ENCODE measurements at places on chromosomes 6 and 20.

DNA sequence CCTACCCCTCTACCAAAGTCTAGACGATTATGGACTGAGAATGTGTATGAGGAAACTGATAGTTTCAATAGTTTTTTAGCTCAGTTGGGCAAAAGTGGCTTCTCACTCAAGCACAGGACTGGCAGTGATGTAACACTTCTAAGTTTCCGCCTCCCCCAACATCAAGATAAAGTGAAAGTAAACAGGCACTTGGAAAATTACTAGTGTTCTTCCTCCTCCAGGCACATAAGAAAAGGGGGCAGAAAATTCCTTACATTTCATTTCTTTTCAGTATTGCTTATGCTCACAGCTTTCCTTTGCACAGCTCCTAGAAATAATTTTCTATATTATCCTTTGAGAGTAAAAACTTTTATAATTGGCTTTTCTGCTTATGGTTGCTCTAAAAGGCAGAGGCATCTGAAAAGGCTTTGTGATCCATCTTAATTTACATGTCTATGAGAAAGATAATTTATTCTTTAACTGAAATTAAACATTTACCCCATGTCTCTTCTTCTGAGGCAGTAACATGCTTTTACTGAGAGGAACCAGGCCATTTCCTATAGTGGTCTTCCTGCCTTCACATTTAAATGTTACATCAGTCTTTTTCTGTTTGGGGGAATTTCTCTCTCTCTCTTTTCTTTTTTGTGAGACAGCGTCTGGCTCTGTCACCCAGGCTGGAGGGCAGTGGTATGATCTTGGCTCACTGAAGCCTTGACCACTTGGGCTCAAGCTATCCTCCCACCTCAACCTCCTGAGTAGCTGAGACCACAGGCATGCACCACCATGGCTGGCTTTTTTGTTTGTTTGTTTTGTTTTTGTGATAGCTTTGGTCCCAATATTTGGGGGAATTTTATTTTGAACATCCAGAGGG is 65.0 kb upstream of the EEF1A1 start:
- DNase-seq = peak; percentile 69

GRCh38 chr6:45047573-45047972 is 280.6 kb upstream of the RUNX2 start:
- DNase-seq = no peak

GRCh38 chr6:165637586-165637985 is 25.5 kb downstream of the PDE10A start:
- no peak for DNase-seq

DNA sequence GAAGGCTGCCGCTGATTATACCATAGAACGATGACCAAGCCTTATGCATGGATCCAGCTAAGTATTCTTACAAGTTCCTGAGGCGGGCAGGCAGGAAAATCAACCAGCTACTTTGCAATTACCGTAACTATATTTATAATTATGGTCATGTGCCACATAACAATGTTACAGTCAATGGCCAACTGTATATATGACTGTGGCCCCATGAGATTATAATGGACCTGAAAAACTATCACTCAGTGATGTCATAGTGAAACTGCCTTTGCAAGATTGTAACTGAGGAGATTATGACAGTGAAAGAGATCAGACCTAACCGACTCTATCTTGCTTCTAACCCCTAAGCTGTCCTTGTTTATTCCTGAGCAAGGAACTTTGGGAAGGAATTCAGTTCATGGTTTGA is 33.1 kb upstream of the FAM135A start:
- DNase-seq = no peak

DNA sequence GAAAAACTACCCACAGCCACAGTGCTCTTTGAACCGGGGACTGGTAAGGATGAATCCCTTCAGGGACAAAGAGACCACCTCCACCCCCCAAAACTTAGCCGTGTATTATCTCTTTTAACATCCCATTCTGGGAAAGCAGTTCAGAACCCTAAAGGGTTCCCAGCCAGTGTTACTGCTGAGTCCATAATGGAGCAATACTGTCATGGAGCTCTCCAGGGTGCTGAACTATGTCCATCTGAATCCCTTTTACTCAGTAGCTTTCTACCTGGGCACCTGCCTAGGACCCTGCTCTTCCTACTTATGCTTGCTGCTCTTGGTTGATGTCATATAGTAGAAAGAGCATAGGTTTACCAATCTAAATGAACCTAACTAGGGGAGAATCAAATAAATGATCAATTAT is 22.3 kb upstream of the SAYSD1 start:
- no peak for DNase-seq

- no peak for DNase-seq
Observed at GRCh38 chr6:125802943-125803377, 12.2 kb downstream of the NCOA7 start.

- no peak for DNase-seq
Observed at GRCh38 chr20:48187851-48188250, 402.6 kb upstream of the SULF2 start.

DNA sequence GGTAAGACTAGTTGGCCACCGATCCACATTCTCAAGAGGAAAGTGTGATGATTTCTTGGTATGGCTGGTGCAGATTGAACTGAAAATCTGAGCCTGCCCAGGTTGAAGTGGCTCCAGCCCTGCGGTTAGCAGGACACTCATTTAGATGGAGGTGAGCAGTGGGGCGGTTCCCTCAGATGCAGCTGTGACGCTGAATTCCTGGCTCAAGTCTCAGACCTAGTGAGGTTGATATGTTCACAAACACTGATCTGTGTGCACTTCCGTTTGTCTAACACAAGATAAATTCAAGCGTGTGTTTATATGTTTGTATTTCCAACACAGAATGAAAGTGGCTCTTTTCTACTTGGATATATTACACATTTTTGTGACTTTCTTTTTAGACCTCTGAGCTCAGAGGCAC is 83.4 kb upstream of the FRMD1 start:
- no peak for DNase-seq

- DNase-seq = no peak
Observed at GRCh38 chr6:158160932-158161539, 7.0 kb downstream of the SERAC1 start.

DNA sequence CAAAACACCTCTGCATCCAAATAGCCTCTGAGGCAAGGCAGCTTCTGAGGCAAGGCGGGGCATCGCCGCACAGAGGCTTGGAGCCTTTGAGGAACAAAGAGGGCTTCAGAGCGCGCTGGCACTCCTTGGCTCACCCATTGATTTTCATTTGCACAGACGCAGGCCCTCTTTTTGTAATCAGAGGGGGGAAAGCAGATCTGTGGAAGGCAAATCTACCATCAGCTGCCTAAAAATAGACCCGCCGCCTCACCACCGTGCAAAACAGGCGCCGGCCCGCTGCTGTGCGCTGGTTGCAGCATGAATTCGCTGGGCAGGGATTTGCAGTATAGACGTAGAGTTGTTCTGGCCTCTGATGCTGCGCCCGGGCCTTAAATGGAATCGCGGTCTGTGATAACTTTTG is 69.9 kb upstream of the STMND1 start:
- peak; percentile 65 for DNase-seq

DNA sequence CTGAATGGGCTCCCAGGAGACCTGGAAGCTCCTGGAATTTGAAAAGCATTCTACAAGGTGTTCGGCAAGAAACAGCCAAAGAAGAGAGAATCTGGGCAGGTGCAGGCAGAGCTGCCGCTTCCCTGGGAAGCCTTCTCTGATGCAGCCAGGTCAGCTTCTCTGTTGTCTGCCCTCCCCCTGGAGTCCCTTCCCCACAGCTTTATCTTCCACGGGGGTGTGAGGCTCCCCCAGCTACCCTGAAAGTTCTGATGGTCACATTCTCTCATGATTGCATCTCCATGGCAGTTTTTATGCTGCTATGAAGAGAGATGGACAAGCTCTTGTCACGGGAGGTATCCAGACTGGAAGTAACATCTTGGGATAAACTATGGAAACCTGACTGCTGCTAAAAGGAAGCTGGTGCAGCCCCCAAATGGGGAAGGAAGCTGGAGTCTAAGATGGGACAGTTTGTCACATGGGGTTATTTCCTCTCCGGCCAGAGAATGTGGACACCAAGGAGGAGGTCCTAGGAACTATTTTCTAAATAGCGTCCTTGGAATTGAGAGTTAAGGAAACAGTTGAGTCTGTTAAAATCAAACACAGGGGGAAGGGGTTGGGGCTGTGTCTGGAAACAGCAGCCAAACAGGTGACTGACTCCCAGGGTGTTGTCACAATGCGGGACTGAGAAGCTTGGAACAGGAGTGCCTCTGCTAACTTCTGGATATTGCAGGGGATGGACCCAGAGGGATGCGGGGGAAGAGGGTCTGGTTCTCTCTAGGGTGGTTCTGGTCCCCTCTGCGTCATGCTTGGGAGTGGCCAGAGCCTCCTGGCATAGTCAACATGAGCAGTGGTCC is 91.1 kb downstream of the ASXL1 start:
- no peak for DNase-seq

DNA sequence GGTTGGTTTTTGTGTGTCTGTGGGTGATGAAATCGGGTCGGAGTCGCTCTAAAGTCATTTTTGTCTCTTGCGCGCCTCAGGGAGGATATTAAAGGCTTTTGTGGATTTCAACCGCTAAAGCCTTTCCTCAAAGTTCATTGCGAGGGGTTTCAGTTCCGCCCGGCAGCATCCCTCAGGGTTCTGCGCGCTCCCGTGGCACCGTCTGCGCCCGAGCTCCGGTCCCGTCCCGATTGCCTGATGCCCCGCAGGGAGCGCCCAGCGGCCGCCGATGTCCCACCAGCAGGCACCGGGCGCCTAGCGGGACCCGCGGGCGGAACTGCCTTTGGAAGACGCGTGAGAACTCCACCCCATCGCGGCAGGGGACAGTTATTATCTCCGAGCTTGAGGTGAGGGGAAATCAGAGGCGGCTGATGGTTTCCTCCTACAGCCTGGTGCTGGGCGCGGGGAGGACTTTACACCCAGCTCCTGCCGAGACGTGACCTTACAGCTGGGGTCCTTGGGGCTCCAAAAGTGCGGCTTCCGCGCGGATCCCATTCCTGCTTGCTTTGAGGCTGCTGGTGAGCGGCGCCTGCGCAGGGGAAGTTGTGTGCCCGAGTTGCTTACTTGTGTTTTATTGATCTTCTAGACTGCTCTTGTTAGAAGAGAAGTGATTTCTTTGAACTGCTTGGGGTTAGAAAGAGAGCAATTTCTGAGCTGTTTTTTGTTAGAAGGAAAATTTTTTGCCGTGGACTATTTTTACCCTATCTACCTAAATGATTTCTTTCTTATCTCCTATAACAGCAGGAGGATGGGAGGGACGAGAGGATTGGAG is 27.1 kb downstream of the ULBP1 start:
- DNase-seq = no peak

DNA sequence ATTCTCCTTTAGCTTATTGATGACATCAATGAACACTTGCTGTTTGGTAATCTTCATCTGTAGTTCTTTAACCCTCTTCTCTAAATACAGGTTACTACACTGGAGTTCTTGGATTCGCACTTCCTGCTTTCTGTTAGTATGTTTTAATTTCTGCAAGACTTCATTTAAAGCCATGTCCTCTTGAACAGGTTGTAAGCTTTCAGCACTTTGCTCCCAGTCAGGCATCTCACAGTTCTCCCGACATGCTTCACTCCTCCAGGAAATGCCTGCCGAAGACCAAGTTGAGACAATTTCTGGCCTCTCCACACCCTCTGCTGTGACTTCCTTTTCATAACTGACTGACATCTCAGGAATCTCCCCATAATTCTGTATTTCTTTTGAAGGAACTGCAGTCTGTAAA is 15.8 kb downstream of the CAGE1 start:
- DNase-seq = no peak

- DNase-seq = no peak
Observed at GRCh38 chr20:41166201-41167117, 29.1 kb downstream of the PLCG1 start.

DNA sequence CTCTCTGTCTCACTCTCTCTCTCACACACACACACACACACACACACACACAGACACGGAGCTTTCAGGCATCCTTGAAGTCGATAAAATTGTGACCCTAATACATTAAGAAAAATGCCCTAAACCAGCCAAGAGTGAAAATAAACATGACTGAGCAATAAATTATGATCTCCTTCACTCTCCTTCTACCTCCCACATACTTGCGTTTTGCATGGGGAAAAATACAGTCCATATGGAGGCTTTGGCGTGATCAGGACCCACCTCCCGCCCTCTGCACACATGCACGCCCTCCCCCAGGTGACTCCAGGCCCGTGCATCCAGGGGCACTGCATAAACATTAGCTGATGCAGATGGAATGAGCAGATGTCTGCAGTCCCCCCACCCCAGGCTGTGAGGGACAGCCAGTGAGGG is 114.2 kb upstream of the JARID2 start:
- DNase-seq = no peak
